ENCODE measurements at places on chromosomes 5 and 9.

DNA sequence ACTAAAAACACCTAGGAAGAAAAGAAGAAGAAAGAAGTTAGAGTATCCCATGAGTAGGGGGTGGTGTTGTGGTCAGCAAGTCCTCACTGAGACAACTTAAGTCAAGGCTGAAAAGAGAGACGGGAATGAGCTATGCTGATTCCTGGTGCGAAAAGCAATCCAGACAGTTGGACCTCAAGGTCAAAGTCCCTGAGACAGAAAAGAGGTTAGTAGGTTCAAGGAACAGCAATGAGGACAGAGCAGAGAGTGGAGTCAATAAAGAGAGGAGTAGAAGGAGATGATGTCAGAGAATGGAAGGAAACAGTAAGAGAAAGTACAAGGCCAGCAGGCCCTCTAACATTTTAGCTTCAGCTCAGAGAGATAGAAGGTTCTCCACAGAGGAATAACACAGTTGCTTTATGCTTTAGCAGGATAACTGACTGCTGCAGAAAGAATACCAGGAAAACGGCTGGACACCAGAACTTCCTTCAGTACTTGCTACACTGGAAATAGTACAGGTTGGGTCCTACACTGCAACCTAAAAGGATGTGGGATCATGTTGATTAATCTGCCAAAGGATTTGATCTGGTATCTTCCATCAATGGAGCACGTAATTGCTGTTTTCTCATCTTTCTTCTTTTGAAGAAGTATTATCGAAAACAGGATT is 43.6 kb downstream of the GNAQ start:
- DNase-seq = no peak

GRCh38 chr5:175452166-175452565 is 8.2 kb upstream of the DRD1 start:
- DNase-seq = no peak

GRCh38 chr5:141192110-141192725 is at the start of gene PCDHB10:
Gene PCDHB10, plus strand, starts transcription at chr5:141192353. Its CDS starts 200 bp downstream, at chr5:141192553.
- DNase-seq = peak; percentile 55

- DNase-seq = no peak
These were observed 282.2 kb downstream of the DTWD2 start for GRCh38 chr5:118705959-118706667.

- no peak for DNase-seq
These were observed 618.1 kb downstream of the SLCO4C1 start for GRCh38 chr5:101677961-101678360.
